ENCODE measurements at places on chromosomes 2 and 18.
A peak's percentile ranks its signal among the peaks of the same experiment; 100 is the strongest.

DNA sequence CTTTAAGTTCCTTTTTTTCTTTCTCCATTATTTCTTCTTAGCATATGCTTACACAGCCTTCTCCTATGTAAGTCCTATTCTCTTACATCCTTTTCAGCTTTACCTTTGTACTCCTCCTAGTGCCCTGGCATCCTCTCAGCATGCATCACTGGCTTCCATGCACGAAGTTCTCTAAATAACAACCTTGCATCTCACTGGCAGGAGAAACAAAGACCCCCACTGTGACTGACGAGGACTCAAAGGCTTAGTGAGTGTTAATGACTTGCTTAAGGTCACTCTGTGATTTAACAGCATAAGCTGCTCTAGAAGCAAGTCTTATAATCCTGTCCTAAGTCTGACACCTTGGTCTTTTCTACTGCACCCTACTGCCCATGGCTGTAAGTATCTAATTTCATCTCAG, 1236.0 kb upstream of the CELF4 start:
- DNase-seq, result no peak

GRCh38 chr2:25714740-25715139, 41.4 kb upstream of the DTNB start:
- no peak for DNase-seq

DNA sequence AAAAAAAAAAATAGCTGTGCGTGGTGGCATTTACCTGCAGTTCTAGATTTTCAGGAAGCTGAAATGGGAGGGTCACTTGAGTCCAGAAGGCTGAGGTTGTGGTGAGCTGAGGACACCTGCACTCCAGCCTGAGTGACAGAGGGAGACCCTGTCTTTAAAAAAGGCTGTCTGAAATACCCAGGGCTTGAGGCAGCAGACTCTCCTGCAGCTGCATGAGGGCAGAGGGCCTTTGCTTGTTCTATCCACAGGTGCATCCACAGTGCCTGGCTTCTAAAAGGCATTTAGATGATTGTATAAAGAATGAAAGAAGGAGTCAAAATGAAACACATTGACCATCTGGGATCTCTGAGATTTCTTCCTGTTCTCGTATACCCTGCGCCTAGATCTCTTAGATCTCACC, 152.9 kb downstream of the MGAT5 start:
- DNase-seq, result no peak

DNA sequence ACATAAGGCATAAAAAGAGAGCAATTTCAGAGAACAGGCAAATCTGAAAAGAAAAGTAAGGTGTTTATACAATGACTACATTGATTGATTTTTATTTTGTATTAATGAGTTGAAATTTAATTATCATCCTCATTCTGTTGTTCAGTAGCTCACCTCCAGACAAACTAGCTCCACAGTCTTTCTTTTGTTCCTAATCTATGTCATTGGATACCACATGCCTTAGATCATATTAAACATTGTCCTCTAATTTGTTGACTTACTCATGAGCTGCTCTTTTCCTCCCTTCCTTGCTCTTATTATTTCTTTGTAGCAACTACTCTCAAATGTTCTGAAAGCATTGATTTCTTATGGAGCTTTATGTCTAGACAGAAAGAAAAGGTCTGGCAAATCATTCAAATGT, 185.5 kb upstream of the ZSWIM2 start:
- DNase-seq, result no peak

DNA sequence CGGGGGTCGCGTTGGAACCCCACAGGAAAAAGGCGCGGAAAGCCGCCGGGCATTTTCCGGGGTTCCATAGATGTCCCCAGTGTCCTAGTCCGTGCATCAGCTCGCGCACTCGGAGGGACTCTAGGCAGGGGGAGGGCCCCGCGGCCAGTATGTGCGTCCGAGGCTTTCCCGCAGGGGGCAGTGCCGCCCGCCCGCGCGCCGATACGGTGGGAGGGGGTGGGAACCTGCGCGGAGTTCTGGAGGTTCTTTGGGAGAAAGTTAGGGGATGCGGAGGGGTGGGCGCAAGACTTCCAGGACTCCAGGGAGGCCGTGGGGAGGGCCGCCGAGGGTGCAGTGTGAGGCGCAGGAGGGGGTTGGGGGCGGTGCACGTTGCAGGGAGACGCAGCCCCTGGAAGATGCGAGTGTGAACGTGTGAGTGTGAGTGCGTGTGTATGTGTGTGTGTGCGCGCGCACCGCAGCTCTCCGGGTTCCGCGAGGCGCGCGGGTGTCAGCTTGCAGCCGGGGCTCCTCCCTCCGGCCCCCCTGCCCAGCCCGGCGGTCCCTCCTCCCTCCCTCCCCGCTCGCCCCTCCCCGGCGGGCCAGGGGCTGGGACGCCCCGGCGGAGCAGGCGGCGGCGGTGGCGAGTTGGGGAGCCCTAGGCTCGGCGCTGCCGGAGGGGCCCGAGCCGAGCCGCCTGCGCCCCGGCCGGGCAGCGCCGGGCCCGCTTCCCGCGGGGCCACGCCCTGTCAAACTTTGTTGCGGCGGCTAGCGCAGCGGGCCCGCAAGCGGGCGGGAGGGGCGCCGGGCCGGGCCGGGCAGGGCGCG, at the start of gene TCF7L1:
Gene TCF7L1, plus strand, starts transcription at position 559 of the 804 bp plus-strand sequence. CDS start 293 bp downstream, outside the sequence.
- DNase-seq, result peak; percentile 4

DNA sequence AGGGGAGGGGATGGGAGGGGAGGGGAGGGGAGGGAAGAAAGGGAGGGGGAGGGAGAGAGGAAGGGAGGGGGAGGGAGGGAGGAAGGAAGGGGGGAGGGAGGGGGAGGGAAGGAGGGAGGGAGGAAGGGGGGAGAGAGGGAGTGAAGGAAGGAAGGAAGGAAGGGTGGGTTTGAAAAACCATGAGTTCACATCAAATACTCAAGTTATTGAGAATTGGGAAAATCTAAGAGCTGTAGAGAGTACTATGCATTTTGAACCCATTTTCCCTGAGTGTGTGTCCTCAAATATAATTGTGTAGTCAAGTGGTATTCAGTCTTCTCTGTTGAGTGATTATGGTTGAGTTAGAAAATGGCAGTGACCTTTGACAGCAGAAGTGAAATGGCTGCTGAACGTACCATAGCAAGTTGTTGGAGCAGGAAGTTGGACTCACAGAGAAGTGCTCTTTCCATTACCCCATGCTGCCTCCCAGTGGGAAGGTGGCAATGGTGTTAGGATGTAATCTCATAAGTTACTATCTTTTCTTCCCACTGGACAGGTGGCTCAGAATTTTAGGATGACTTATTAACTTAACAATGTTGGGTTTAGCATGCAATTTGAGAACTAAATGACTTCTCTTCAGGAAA, 214.6 kb downstream of the SETBP1 start:
- peak; percentile 29 for DNase-seq

- DNase-seq, result peak; percentile 54
These were observed 117.6 kb downstream of the SMAD7 start for GRCh38 chr18:48832938-48833700.

- no peak for DNase-seq
These were observed 1.5 kb downstream of the DDX18 start for GRCh38 chr2:117815946-117816345.

GRCh38 chr18:2612996-2613395, 41.6 kb downstream of the NDC80 start:
- no peak for DNase-seq

DNA sequence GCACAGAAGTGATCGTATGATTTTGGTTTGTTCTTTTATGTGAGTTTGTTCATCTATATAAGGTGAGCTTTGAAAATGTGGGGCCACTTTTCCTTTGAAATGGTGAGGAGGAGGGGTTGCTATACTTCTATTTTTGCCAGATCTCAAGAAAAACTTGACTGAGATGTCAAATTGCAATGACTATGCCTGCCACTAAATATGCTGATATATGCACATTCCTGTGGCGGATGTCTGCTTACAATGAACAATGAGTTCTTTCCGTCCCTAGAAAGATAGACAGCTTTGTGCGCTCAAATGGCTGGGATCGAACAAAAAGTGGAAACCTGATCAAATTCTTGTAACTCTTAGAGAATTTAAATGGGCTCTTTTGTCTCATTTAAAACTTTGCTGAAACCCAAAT, 28.7 kb downstream of the MYT1L start:
- no peak for DNase-seq

DNA sequence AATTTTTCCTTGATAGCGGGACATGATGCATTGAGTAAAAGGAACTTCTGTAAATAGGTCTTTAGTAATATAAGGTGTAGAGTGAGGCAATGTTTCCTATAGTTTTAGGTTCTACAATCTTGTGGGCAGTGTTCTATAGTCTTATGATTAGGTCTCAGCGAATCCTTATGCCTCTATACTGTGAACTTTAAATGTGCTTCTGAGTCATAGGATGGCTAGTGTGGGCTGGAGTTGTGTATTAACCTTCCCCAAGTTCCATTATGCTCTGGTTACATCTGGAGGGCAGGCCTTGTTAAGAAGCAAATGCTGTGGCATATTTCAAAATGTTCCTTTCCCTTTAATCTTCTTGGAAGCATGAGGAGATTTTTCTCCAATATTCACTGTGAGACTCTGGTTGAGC, 73.5 kb downstream of the ROCK2 start:
- DNase-seq, result no peak

- DNase-seq, result no peak
These were observed 5.3 kb downstream of the LOXL3 start for GRCh38 chr2:74548285-74548899.

DNA sequence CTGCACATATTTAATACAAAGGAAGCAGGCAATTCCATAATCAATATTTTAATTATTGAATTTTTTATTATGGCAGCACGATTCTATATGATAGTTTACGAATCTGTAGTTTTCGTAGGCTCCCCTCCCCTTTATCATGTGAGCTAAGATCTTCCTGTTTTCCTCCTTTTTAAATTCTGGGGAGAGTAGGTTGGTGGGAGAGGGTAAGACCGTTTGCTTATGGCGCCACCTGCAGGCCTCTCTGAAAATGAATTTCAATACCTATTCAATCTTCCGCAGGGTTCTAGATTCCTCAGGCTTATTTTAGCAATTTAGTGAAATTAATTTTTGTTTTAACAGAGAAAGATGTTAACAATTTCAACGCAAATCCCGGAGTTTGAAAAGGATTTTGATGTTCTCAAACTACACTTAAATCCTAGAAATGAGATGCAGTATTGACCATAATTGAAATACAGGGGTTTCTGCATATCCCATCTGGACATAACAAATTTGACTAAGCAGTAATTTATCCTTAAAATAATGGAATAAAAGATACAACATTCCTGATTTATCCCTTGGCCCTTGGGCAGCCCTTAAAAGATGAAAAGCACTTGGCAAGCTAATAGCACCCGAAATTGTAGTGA, 12.8 kb upstream of the GBX2 start:
- DNase-seq, result no peak

- DNase-seq, result no peak
These were observed 242.3 kb upstream of the NOL4 start for GRCh38 chr18:34467058-34467457.
